CD8-positive, alpha-beta memory T cell (primary cell): ENCODE measurements at places on chromosomes 4 and X. TPM values are rescaled to one million over a fixed set of nuclear protein-coding genes. Genes with fewer than 3 reads are reported as not detected.

The ENPEP gene
- not detected for total RNA-seq

The PCYT1B gene
- not detected for total RNA-seq

The SSX2 gene
- total RNA-seq, result not detected

The CT45A3 gene
- not detected for total RNA-seq

DNA sequence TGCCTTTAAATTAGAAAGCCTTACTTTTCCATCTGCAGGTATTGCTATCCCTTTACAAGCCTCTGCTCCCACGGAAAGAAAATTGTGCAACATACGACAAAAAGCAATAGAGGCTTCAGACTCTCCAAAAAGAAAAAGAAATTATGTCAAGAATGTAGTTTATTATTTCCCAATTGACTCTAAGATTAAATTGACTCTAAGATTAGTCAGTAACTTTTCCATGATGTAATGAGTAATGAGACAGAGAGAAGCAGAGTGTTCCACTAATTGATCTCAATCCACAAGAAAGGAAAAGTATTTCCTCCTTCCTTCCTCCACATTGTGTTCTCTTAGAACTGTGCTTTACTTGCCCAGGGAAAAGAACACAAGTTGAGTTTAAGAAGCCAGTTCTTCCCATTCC, 345.7 kb upstream of the HS3ST1 start:
- no peak overlapping the region for H3K4me3 ChIP-seq
- H3K4me1 ChIP-seq, result no peaks in the 10 kb centered on the region
- H3K27me3 ChIP-seq, result no peaks in the 10 kb centered on the region
- H3K27ac ChIP-seq, result no peak overlapping the region
- DNase-seq, result no peak
- no peaks in the 10 kb centered on the region for H3K36me3 ChIP-seq

GRCh38 chrX:133913658-133914388, 71.6 kb downstream of the GPC3 start:
- H3K4me1 ChIP-seq, result no peaks in the 10 kb centered on the region
- no peak overlapping the region for H3K4me3 ChIP-seq
- no peak for DNase-seq
- no peaks in the 10 kb centered on the region for H3K27me3 ChIP-seq
- no peak overlapping the region for H3K27ac ChIP-seq
- H3K36me3 ChIP-seq, result no peaks in the 10 kb centered on the region

DNA sequence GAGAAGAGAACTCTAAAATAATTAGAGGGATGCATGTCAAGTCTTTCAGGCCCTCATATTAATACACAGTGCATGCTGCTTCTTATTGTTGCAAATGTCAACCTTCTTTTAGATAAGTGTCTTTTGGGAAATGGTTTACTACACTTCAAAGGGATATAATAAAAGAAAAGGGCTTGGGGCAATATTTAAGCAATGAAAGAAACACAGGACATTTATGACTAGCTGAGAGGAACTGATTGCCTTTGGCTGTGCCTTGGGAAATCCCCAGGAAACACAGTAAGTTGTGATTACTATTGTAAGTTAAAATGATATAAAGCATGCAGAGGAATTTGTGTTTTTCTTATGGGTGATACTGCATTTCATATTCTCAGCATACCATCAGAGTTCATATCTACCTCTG, 1036.2 kb upstream of the GRID2 start:
- no peak for DNase-seq
- no peaks in the 10 kb centered on the region for H3K4me1 ChIP-seq
- no peak overlapping the region for H3K4me3 ChIP-seq
- H3K27ac ChIP-seq, result no peak overlapping the region
- no peaks in the 10 kb centered on the region for H3K36me3 ChIP-seq

- no peak overlapping the region for H3K27ac ChIP-seq
- H3K4me1 ChIP-seq, result peaks cover 25% of the 10 kb centered on the region
- H3K4me3 ChIP-seq, result no peak overlapping the region
- no peaks in the 10 kb centered on the region for H3K27me3 ChIP-seq
- DNase-seq, result peak; percentile 25
Observed at GRCh38 chr4:7763788-7764187, 175.9 kb downstream of the AFAP1 start.

GRCh38 chr4:39648827-39649558, 10.3 kb upstream of the SMIM14 start:
- no peak overlapping the region for H3K4me3 ChIP-seq
- DNase-seq, result no peak
- no peaks in the 10 kb centered on the region for H3K27me3 ChIP-seq
- no peaks in the 10 kb centered on the region for H3K36me3 ChIP-seq
